ENCODE measurements at places on chromosomes 16 and 17. TPM values are rescaled to one million over a fixed set of nuclear protein-coding genes. Genes with fewer than 3 reads are reported as not detected.

DNA sequence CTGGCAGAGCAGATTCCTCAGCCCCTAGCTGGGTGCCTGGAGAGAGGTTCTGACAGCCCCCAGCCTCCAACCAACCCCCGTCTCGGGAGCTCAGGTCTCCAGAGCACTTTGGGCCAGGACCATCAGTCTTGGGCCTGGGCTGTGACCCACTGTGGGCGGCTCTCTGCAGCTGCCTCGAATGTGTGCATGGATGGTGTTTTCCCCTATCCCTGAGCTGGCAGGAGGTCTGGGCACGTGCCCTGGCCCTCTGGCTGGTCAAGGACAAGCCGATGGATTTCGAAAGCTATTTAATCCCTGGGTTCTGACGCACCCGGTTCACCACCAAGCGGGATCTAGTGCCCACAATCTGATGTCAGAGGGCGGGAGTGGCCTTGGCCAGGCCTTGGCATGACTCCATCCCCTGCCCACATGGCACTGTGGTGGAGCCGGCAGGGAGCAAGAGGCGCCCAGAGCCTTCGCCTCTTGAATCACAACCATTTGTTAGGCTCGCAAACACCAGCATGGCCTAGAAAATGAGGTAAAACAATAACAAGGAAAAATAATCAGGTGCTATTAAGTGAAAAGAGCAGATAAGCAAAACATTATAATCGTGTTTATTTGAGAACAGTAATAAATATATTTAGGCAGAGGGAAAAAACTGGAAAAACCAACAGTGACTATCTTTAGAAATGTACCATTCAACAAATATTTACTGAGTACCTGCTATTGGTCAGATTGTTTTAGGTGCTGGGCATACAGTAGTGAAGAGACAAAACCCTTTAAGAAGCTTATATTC lies 69.3 kb upstream of the TOB1 start:
- no peak for DNase-seq

GLP2R gene
- not detected for total RNA-seq

DNA sequence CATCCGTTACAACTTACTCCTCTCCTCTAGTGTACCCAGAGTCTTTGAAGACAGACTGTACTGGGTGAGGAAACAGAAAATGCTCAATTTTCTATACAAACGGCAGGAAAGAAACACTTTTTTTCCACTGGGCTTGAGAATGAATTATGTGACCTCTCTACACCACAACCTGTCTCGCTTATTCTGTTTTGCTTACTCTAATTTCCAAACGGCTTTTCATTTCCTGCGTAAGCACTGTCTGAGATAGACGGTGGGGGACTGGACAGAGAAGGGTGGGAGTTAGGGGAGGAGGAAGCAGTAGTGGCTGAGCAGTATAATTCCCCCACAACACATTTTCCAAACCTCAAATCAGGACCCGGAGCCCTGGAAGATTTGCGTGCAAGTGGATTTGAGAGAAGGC lies 191.4 kb upstream of the SDK2 start:
- DNase-seq: no peak

ZNF594 gene
- total RNA-seq: 38.9 TPM

- DNase-seq: no peak
Measured at GRCh38 chr16:80114699-80115098, 426.1 kb upstream of the DYNLRB2 start.

GRCh38 chr17:27322690-27323508 lies 29.0 kb downstream of the WSB1 start:
- no peak for DNase-seq

DNA sequence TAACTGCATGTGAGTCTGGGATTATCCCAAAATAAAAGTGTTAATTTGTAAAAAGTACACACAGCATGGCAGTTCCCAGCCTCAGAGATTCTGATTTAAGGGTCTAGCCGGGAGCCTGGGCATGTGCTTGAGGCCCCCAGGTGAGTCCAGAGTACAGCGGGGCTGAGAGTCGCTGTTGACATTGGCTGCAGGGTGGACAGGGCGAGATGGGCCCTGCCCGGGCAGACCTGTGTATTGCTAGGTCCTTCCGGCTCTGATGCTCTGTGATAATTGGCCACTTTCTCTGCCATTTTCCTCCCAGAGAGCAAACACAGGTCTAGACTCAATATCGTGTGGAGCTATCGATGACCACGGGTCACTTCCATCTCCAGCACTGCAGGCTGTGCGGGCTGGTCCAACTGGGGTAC lies 73.6 kb downstream of the ABCC6 start:
- DNase-seq: no peak

DNA sequence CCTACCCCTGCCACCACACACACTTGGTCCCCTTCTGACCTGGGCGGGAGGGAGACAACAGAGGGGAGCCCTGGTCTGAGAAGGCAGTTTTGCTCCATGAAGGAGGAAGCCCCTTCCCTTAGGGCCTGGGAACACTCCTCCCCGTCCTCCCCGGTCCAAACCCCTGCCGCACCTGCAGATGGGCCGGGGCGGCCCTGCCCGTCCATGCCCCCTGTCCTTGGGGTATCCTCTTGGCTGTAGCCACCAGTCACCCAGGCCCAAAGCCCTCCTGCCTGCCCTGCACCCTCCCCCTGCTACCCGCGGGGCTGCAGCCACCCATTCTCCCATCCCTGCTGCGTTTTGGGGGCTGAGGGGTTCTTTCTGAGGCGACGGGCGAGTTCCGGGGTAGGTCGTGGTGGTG lies 33.9 kb downstream of the GSE1 start:
- DNase-seq: no peak

GRCh38 chr16:79169239-79169638 lies 431.3 kb downstream of the MAF start:
- no peak for DNase-seq

C1QL1 gene
- not detected for total RNA-seq

GRCh38 chr16:85170590-85171003 lies 58.3 kb upstream of the CIBAR2 start:
- no peak for DNase-seq

NT5C3B gene
- total RNA-seq: 46.5 TPM

DNA sequence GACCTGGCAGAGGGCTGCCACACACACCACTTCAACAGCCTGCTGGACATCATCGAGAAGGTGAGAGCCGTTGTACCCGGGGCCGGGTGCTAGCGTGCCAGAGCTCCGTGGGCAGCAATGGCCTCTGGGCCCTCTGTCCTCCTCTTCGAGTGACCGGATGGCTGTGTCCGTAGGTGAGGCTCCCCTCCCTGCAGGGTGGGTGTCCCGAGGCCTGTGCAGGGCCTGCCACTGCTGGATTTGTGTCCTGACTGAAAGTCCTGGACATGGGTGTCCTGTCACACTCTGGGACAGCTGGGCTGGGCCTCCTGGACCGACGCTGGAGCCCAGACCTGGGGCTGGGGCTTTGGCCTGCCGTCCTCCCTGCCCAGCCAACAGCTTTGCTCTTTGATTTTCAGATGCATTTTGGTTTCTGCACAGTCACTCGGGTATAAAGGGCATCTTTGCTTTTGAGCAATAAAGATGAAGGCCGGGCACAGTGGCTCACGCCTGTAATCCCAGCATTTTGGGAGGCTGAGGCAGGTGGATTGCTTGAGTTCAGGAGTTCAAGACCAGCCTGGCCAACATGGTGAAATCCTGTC lies 16.7 kb downstream of the TSC2 start:
- no peak for DNase-seq

GRCh38 chr17:32142857-32143526 lies 690 bp downstream of the RHOT1 start:
- DNase-seq: peak; percentile 41
